Stimulated activated CD4-positive, alpha-beta T cell treated with anti-CD3 and anti-CD28 coated beads, Interleukin-12 subunit alpha, Interleukin-12 subunit beta, amount 100 ng/mL, for 48 hours (primary cell): ENCODE measurements at places on chromosomes 5 and 9.

DNA sequence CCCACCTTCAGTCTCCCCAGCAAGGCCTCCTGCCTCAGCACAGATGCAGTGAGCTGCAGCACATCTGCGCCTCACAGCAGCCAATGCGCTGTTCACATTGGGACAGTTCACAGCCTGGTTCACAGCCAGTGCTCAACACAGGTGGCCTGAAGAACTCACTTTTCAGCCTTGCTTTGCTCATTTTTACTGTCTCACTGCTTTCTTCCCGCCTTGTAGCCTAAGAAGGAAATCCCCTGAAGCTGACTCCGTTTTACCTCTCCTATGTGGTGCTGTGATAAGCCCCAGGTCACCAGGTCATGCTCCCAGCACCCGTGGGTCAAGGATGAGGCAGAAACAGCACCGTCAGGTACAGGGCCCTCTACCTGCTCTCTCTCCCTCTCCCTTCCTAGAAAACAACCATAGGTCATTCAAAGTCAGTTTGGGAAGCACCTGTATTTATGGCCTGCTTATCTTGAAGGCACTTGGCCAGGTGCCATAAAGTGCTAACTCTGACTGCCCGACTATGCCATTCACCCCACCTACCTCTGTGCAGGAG, 1.1 kb downstream of the GCNT4 start:
- DNase-seq: no peak

DNA sequence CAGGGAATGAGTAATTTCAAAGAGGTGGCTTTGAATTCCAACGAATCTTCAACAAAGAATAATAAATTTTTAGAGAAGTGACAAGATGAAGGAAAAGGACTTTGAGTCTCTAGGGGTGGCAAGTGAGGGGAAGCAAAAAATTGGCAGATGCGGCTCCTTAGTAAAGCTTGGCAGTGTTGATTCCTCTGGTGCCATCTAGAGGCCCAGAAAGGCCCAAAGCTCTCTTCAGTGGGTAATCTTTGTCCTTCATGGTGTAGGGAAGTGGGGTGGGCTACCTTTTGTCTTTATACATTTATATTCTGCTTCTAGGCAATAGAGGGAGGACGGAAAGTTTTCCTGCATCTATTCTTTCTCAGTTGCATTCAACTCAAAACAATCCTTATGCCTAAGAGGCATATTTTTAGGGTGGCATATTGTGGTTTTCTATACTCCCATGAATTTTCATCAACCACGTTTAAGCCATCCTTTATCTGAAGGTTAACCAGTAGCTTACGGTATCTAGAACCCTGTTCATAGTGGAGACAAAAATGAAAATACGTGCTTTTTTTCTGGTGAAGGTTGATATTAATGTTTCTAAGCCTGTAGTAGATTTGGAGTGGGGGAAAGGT, 17.5 kb upstream of the ROPN1L start:
- DNase-seq: no peak

GRCh38 chr5:80964919-80965318, 4.8 kb downstream of the RASGRF2 start:
- DNase-seq: no peak

- DNase-seq: no peak
Measured at GRCh38 chr5:164721656-164722055, 1216.2 kb downstream of the MAT2B start.

DNA sequence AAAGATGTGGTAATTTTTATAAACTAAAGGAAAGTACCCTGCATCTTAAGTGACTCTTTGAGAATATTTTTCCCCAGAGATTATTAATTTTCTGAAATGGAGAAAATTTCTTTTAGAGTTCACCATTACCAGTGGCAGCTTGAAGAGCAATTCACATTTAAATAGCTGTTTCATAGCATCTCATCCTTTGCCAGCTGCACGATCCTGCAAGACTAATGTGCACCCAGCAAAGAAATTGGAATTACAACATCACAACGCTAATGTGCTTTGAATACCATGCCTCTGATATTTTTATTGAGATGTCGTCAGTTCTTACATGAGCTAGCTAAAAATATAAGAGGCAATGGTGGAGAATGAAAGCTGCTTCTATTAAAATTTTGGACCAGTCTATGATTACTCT, 423.5 kb downstream of the TAF11L14 start:
- DNase-seq: no peak

DNA sequence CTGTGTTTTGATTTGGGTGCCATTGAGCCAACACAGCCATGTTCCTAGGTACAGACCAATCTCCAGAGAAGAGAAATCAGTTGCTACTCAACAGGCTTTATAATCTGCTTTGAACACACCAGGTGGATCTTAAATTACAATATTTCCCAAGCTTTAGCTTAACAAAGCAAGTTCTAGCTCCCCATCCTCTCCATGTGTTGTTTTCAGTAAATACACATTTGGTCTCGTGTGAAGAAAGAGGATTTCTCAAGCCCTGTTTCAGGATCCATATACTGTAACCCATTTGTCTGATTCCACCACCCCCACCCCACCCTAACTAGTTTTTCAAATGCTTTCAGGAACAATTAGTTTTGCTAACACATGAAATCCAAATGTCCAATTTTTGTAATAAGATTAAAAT, 109.6 kb upstream of the NIPBL start:
- no peak for DNase-seq

- DNase-seq: no peak
Measured at GRCh38 chr5:446066-446882, 3.3 kb downstream of the EXOC3 start.

- no peak for DNase-seq
Measured at GRCh38 chr9:33453286-33453860, 6.0 kb upstream of the AQP3 start.

DNA sequence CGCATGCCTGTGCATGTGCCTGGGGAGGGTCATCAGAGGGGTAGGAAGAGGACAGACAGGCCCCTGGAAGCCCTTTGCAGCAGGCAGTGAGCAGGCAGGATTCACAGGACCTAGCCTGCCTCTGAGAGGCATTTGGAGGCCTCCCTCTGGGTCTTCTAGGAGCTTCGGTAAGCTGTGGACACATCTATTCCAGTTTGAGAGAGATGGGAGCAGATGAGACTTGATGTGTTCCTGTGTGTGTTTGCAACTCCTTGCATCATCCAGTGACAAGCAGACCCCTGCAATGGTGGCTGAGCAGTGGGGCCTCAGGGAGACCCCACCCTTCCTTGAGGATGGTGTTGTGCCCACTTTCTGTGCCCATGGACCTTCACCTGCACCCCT, 64.0 kb downstream of the GADD45G start:
- no peak for DNase-seq

GRCh38 chr5:138946241-138946623, 71.1 kb upstream of the LRRTM2 start:
- DNase-seq: no peak

DNA sequence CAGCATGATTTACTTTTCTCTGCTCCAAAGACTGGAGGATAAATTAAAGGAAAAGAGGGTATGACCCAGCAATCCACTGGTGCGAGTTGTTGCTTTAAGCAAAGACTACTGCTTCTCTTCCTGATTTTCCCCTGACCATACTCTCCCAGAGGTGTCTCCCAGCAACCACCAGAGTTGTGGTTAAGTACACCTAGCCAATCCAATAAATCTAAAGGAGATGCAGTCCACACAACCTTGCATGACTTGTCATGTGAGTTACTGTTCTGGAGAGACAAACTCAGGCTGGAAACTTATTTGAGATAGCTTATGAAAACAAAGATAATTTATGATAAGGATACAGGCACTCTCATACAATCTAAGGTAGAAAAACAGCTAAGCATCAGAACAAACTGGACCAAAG, 11.9 kb downstream of the TMC1 start:
- DNase-seq: no peak

DNA sequence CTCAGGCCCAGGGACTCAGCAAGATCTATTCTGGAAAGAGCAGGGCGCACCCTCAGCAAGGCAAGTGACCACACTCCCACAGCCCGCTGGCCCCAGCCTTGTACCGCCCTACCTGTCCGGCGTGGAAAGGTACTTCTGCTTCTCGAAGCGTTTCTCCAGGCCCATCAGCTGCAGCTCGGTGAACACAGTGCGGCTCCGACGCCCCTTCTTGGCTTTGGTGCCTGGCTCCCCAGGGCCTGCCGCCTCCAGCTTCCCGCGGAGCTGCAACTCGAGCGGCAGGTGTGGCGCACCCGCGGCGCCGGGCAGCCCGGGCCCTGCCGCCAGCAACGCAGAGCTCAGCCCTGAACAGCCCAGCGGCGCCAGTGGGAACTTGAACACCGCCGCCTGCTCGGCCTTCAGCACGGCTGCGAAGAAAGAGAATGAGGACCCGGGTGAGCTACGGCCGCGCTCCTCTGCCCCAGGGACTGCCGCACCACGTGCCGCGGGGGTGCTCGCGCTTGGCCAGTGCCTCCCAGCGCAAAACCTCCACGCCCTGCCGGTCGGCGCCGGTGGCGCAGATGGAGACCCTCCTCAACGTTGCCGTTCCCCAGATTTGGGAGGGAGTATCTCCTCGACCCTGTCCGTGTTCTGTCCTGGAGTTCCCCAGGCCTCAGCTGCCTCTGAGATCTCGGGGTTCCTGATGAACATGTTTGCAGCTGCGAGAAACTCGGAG, 2.2 kb downstream of the BARX1 start:
- no peak for DNase-seq

- DNase-seq: no peak
Measured at GRCh38 chr5:164300295-164300694, 794.9 kb downstream of the MAT2B start.

GRCh38 chr9:88875400-88876120, 115.7 kb upstream of the S1PR3 start:
- no peak for DNase-seq

DNA sequence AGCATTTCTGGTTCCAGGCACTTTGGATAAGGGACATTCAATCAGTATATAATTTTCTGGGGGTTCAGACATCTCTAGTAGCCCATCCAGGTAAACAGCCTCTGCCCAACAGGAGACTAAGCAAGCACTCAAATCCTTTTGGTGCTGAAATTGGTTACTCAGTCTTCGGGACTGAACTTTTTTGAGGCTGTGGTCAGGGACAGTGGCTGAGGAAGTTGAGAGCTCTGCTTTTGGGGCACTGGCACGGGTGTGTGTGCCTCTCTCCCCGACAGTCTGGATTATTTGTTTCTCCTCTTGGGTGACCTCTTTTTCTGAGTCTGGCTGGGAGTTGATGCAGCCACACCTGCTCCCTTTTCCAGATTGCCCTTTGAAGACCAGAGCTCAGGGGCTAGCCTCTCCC, 47.6 kb downstream of the ACER2 start:
- DNase-seq: no peak

- DNase-seq: no peak
Measured at GRCh38 chr5:134458234-134459009, 46.7 kb upstream of the CDKN2AIPNL start.

DNA sequence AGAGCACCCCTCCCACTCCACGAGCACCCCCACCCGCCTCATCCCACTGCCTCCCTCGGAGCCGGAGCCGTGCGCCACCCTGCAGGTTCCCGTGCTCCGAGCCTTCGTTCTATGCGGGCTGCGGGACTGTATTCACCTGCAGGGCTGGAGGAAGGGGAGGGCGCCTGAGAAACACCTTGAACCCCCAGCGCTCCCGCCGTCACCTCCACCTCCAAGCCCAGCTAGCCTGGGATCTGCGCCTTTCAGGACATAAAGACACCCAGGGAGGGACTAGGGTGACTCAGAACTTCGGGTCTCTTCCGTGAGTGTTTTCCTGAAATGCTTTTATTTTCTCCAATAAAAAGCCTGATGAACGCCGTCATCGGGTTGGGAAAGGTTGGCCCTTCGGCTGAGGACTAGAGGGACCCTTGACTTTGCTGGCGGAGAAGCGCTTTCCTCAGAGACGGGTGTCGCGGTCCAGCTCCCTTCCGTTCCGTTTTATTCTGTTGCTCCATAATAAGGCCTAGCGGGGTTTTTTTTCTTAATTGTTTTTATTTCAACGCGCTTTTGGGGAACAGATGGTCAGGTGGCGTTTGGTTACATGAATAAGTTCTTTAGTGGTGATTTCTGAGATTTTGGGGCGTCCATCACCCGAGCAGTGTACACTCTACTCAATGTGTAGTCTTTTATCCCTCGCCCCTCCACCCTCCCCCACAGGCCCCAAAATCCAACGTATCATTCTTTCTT, 4.6 kb downstream of the TLX3 start:
- no peak for DNase-seq

DNA sequence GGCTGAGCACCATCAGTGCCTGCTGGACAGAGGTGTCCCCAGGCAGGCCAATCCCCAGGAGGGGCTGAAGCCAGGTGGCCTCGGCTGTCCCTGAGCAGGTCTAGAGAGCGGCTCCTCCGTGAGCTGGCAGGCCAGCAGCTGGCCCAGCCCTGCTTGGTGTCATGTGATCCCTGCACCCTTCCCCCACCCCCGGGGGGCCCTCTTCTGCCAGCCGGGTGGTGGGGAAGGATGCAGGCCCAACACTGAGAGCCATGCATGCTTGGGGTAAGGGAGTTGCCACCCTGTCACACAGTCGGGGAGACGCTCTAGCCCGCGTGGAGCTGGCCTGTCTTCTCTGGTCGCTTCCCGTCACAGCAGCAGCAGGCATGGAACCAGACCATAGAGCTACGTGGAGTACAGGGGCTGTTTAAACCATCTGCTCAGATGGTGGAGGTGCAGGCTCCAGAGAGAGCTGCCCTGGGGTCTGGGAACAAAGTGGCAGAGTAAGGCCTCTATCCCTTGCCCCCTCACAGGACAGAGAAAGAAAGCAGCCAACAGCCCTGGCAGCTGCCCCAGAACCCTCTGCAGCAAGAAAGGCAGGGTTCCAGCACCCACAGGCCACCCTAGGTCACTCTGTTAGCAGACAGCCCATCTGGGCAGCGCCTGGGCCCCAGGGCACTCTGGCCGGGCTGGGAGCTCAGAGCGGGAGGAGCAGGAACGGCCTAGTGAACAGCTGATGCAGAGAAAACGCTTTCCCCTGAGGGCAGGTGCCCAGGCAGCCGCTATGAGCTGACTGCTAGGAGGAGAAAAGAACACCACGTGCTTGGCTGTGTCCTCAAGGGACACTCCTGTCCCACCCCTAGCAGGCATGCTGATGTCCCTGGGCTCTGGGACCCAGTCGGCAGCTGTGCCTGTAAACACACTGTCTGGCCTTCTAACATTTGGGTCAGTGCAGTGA, 6.8 kb downstream of the RALGDS start:
- no peak for DNase-seq

- no peak for DNase-seq
Measured at GRCh38 chr5:105617436-105618215, 2053.1 kb downstream of the EFNA5 start.

DNA sequence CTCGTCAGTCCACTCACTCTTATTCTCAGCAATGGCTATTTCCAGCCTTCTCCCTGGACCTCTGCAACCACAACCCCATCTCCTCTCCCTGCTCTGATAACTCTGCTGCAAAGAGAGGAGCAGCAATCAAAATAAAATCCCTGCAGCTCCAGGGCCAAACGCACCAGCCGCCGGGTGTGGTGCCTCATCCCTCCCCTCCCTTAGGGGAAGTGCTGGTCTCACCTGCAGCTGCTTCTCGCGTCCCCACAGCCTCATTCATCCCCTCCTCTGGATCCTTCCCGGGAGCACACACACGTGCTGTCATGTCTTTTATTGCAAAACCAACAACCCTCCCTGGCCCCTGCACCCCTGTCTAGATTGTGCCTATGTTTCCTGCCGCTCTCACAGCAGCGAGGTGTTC, 77.8 kb downstream of the TENT4A start:
- no peak for DNase-seq

GRCh38 chr5:100890461-100891008, 12.5 kb downstream of the ST8SIA4 start:
- no peak for DNase-seq

- DNase-seq: no peak
Measured at GRCh38 chr5:111197523-111197922, 26.7 kb upstream of the CAMK4 start.

GRCh38 chr9:8857926-8858595, 1058.5 kb upstream of the DMAC1 start:
- DNase-seq: no peak
